Activated naive CD8-positive, alpha-beta T cell treated with anti-CD3 and anti-CD28 coated beads, Interleukin-2, amount 10 ng/mL, durations not matched to agents 7 days and 5 days (primary cell): ENCODE measurements at places on chromosomes 12 and 14. TPM values are rescaled to one million over a fixed set of nuclear protein-coding genes. Genes with fewer than 3 reads are reported as not detected.
A peak's percentile ranks its signal among the peaks of the same experiment; 100 is the strongest.

DNA sequence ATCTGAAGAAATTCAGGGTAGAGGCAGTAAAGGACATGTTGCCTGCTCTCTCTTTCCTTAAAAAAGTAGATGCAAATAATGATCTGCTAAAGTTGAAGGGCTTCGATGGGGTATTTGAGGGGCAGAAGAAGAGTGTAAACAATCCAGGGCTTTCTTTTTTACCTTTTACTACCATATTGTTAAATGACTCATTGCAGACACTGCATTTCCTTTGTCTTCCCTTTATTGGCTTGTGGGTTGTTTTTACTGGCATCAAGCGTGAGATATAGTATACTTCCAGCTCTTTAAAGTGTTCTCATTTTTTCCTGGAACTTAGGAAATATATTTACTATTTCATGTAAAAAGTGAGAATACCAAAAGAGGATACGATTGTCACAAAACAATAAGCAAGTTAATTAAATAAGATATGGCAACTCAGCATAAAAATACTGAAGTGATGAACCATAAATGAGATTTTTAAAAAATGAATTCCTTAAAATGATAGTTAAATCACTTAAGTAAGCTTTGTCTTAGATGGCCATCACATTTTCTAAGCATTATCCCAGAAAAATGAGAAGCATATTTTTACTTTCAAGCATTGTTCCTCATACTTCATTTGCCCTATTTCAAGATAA lies 72.3 kb upstream of the KRAS start:
- H3K4me3 ChIP-seq: peak overlapping the region; percentile 85
- H3K27me3 ChIP-seq: no peaks in the 10 kb centered on the region
- H3K36me3 ChIP-seq: no peaks in the 10 kb centered on the region
- DNase-seq: no peak
- H3K4me1 ChIP-seq: peaks cover 37% of the 10 kb centered on the region

The AVPR1A gene
- total RNA-seq: not detected

- peaks cover 5% of the 10 kb centered on the region for H3K27me3 ChIP-seq
- H3K4me3 ChIP-seq: peak overlapping the region; percentile 81
- H3K4me1 ChIP-seq: peaks cover 28% of the 10 kb centered on the region
- H3K27ac ChIP-seq: peak overlapping the region; percentile 75
Measured at GRCh38 chr12:27332407-27332713, 276 bp upstream of the BMAL2 start.

The CYP27B1 gene
- total RNA-seq: 2.4 TPM

GRCh38 chr14:55336691-55337090 lies 65.5 kb downstream of the FBXO34 start:
- peaks cover 53% of the 10 kb centered on the region for H3K4me1 ChIP-seq
- H3K27me3 ChIP-seq: no peaks in the 10 kb centered on the region
- no peak for DNase-seq

The CIDEB gene
- 33.7 TPM for total RNA-seq
